ENCODE measurements at places on chromosomes 3 and 15.

DNA sequence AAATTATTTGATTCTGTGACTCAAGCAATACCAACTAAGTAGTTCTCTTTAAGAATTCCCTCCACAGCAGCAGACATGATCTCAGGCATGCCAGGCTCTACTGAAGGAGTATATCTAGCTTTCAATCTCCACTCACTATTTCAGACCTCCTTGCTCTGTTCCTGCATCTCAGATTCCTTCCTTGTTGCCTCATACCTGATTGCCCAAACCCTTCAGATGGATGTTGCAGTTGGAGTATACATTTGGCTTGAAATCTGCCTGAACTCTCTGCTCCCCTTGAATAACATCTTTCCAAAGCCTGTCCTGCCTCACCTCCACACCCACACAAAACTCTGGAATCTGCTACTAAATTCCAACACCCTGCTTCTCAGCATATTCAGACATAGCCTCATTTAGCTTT, 19.8 kb upstream of the TM4SF4 start:
- DNase-seq: no peak

- no peak for DNase-seq
Observed at GRCh38 chr3:14744556-14744955, 69.6 kb downstream of the C3orf20 start.

- DNase-seq: no peak
Observed at GRCh38 chr3:107028086-107028485, 349.2 kb upstream of the CCDC54 start.

GRCh38 chr3:140439527-140439926, 238.3 kb upstream of the TRIM42 start:
- DNase-seq: no peak

- DNase-seq: no peak
Observed at GRCh38 chr3:138625707-138626365, 17.3 kb downstream of the FAIM start.

DNA sequence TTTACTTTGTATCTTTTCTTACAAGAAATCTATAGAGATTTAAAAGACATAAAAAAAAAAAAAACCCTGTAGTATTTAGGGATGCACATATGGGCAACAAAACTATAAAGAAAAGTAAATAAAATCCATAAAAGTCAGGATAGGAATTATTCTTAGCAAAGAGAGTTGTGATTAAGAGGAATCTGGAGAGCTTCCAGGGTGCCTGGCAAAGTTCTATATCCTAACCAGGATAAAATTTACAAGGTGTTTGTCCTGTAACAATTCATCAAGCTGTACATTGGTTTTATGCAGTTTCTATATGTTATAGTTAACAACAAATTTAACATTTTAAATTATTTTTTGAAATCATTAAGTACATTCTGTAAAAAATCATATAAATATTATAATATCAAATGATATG, 7.9 kb downstream of the SECISBP2L start:
- no peak for DNase-seq

DNA sequence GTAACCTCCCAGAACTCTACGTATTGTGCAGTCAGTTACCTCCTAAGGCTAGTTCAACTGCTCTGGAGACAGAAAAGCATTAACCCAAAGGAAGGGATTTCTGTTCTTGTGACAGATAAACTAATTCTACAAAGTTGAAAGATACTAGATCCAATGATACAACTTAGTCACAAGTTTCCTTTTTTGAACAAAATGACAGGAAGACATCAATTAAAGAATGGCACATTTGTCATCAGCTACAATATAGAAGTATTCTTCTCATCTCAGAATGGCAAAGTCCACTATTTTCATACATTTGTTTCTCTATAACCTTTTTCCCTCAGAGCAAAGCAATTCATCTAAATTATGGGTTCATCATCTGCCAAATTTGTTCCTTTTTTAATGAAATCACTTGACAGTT, 43.7 kb downstream of the ISL2 start:
- DNase-seq: no peak

DNA sequence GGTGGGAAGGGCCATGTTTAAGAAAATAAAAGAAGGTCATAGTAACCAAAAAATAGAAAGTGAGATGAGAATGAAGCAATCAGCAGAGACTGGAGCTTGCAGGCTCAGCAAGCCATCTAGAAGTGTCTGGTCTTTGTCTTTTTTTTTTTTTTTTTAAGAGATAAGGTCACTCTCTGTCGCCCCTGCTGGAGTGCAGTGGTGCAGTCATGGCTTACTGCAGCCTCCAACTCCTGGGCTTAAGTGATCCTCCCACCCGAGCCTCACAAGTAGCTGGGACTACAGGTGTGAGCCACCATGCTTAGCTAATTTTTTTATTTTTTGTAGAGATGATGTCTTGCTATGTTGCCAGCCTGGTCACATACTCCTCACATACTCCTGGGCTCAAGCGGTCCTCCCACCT, 36.2 kb downstream of the GXYLT2 start:
- DNase-seq: no peak

- DNase-seq: no peak
Observed at GRCh38 chr15:75815811-75816719, 27.2 kb upstream of the UBE2Q2 start.

DNA sequence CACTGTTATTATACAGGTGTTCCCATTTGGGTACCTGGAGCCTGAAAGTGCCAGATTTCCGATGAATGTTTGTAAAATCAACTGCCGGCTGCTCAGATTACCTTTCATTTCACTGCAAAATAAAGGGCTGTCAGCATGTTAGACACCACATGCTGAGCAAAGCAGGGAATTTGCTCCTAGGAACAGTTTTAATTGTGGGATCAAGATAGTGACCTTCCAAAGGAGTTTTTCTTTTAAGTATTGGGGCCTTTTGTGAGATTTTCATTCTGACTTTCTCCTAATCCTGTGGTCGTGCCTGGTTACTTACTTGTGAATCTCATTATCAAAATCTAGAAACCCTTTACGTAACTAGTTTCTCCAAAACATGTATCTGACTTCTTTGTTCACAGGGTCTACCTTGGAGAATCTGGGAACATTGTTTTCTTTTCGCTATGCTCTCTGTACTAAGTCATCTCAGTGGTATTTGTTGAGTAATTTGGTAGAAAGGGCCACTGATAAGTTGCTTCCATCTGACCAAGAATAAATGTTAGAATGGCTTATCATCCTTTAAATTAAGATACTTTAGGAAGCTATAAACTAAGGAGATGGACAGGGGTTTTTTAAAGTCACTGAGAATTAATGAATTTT, 40.8 kb upstream of the LRTM1 start:
- no peak for DNase-seq

DNA sequence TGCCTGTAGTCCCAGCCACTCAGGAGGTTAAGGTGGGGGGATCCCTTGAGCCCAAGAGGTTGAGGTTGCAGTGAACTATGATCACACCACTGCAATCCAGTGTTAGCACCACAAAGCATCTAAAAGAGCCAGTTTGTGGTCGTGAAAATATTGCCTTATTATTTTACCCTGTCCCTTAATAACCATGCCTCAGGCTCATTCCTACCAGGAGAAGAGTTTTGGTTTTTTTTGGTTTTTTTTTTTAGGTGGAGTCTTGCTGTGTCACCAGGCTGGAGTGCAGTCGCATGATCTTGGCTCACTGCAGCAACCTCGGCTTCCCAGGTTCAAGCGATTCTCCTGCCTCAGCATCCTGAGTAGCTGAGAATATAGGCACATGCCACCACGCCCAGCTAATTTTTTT, 17.9 kb upstream of the AVEN start:
- no peak for DNase-seq

DNA sequence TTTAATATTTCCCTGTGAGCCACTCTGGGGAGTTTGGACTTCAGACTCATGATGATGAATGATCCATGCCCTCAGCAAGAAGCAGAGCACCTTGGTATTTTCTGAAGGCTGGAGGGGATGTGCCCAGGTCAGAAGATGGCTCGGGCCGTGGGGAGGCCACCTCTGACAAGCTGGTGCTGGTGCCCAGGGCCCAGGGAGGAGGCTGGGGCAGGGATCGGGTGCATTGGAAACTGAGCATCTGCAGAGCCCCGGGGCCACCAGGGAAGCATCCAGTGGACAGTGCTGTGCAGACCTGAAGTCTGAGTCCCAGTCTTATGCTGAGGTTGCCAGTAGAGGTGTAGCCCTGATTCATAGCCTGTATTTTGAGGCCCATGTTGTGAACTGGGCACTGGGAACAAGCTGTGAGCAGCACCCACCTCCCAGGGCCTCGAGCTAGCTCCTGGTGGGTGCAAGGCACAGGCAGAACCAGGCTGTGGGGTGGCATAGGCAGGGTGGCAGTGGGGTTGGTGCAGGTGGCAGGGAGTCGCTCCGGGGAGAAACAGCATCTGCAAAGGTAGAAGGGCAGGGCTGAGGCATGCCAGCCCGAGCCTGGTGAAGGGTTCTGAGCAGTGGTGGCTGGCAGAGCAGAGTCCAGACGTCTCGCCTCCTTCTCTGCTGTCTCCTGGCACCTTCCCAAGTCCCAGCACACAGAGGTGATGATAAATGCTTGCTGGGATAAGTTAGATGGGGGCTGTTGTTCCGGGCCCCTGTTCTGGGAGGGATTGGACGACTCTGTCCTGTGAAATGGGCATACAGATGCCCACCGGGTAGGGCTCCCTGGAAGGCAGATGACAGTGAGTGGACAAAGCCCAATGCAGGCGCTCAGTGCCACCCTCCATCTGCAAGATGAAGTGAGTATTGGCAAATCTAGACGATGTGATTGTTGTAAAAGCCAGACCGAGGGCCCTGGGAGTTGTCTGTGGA, 10.6 kb downstream of the DNAJB8 start:
- no peak for DNase-seq

DNA sequence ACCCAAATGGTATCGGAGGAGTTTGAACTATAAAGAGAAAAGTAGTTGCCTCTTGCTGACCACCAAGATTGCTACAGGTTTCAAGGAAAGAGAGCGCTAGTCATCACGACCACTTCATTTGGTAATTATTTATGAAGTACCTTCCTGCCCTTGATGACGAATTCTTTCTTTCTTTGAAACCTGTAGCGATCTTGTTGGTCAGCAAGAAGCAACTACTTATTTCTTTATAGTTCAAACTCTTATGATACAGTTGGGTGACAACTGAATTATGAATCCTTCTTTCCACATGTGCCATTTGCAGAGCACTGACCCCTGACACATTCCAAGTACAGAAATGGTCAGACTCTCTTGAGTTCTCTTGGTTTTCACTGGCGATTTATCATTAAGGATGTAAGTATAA, 46.8 kb downstream of the THRB start:
- no peak for DNase-seq

DNA sequence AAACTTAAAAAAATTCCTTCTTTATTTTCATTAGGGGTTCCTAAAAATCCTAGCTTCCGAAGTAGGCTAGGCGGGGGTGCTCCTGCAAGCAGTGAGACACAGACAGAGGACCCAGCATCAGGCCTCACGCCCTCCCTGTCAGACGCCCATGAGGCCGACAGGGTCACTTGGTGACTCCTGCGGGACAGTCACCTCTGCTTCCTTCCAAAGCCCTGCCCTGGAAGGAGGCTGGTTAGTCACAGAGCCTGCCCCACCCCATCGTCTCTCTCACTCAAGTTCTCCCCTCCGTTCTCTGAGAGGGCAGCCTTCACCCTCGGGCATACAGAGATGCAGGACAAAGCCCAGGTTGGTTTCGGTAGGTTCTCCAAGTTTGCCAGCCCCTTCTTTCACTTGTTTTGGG, 38.6 kb downstream of the EHD4 start:
- DNase-seq: no peak

DNA sequence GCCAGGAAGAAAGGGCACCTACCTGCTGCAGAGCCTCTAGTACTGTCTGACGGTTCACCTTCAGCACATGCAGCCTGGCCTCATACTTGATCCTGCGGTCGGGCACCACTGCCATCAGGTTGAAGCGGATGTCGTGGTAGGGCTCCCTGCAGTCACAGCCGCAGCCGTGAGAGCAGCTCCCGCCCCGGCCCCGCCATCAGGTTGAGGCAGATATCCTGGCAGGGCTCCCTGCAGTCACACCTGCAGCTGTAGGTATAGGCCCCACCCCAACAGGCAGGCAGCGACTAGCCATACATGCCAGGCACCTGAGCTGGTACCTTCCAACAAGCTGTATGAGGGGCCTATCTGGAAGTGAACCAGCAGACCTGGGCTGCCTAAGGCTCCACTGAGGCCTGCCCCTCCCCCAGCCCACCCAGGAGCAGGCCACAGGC, 38.7 kb downstream of the SEMA3G start:
- no peak for DNase-seq

DNA sequence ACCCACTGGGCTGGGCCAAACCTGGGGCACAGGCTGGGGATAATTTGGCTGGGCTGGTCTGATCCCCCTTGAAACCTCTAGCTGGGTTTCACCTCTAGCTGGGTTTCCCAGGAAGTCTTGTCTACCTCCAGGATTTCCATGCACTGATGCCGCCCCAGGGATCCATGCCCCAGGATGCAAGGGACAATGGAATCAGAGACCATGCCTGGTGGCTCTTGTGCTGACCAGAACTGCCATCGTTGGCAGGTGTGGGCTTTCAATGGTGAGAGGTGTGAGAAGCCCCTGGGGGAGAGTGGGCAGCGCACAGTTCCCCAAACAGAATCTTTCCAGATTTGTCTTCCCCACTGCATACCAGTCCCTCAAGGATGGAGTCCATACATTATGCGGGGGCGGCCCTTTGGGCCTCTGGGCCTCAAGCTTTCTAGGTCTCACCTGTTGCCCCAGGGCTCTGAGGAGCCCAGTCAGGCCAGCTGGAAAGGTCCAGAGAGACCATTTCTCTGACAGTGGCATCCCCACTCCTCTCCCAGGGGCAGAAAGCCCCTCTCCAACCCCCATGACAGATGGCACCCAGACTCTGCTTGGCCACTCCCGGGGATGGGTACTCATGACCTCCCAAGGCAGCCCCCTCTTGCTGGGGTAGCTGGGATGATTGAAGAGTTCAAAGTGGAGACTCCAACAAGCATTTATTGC, 35.4 kb downstream of the EPHB3 start:
- DNase-seq: no peak

- DNase-seq: no peak
Observed at GRCh38 chr3:41460736-41461135, 261.4 kb downstream of the CTNNB1 start.

DNA sequence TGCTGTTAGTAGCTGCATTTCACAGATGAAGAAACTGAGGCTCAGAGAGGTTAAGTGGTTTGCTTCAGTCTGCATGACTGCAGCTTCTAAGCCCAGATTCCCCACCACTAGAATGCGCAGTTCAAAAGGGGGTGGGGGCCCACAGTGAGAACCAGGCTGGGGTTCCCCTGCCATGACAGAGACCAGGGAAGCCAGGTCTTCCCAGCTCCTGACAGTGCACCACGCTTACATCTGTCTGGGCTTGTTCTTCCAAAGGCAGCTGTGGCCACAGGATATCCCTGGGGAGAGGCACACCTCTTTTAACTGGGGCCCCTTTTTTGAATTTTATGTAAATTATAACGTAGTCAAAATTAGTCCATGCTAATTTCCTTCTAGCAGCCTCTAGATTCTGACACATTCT, 5.3 kb downstream of the PLEKHO2 start:
- no peak for DNase-seq
